CD14-positive monocyte (primary cell): ENCODE measurements at places on chromosomes 7 and 10. TPM values are rescaled to one million over a fixed set of nuclear protein-coding genes. Genes with fewer than 3 reads are reported as not detected.

- DNase-seq, result no peak
- peaks cover 98% of the 10 kb centered on the region for H3K27me3 ChIP-seq
- H3K4me1 ChIP-seq, result peaks cover 35% of the 10 kb centered on the region
- no peak overlapping the region for H3K27ac ChIP-seq
These were observed 3.1 kb upstream of the HOXA10 start for GRCh38 chr7:27176962-27177794.

DNA sequence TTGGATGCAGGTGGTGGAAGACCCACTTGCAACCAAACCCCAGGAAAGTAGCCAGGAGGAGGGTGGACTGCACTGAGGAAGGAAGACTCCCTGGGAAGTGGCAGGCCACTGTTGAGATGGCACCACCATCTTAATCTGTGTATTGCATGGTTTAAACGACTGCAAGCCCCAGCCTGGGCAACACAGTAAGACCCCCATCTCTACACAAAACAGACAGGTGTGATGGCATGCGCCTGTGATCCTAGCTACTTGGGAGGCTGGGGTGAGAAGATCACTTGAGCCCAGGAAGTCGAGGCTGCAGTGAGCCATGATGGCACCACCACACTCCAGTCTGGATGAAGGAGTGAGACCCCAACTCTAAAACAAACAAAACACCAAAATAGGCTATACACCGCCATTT is 9.7 kb upstream of the BCL7B start:
- DNase-seq, result no peak
- peaks cover 34% of the 10 kb centered on the region for H3K36me3 ChIP-seq
- H3K27me3 ChIP-seq, result no peaks in the 10 kb centered on the region
- no peak overlapping the region for H3K27ac ChIP-seq
- no peak overlapping the region for H3K4me3 ChIP-seq

Gene PRSS1
- not detected in 2 replicates for polyA plus RNA-seq

- no peak overlapping the region for H3K27ac ChIP-seq
- H3K4me1 ChIP-seq, result peaks cover 10% of the 10 kb centered on the region
- no peak overlapping the region for H3K4me3 ChIP-seq
- peak; percentile 13 for DNase-seq
- no peaks in the 10 kb centered on the region for H3K36me3 ChIP-seq
These were observed 31.9 kb downstream of the HEPACAM2 start for GRCh38 chr7:93194386-93194785.

Gene PON3
- polyA plus RNA-seq, result not detected

DNA sequence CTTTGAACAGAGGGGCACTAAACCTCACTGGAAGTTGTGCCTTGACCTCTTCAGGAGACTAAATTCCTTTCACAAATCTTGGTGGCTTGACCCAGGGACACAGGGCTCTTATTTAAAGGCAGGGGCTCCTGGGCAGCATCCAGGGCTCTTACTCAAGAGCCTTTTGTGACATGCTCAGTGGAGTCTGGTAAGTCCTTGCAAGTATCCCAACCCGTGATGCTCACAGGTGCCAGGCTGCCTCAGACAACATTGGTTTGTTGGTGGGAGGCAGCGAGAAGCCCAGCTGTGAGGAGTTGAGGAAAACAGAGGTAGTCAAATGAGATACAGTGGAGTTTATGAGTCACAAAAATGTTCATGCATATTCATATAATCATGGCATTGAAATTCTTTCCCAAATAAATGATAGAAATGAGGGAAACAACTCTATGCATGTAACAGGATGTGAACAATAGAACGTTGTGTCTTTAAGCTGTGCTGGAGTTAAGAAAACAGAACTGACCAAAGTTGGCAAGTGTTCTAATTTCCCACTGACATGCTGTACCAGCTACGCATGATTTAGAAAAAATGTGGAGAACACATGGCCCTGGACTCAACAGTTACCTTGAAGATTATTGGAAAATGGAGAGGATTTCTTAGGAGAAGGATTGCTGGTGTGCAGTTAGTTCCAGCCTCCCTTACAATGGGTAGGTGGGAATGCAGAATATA is 654.5 kb upstream of the COBL start:
- DNase-seq, result no peak
- no peaks in the 10 kb centered on the region for H3K4me1 ChIP-seq
- no peak overlapping the region for H3K4me3 ChIP-seq

GRCh38 chr10:95406651-95407280 is 116.0 kb upstream of the PDLIM1 start:
- no peaks in the 10 kb centered on the region for H3K36me3 ChIP-seq
- H3K4me3 ChIP-seq, result no peak overlapping the region
- H3K27me3 ChIP-seq, result no peaks in the 10 kb centered on the region

Gene EVX1
- polyA plus RNA-seq, result not detected

Gene AMZ1
- polyA plus RNA-seq, result 0.09 TPM

Gene PDZD7
- polyA plus RNA-seq, result not detected

Gene TAS2R5
- polyA plus RNA-seq, result not detected

GRCh38 chr7:92916770-92917224 is 80.4 kb upstream of the CDK6 start:
- H3K36me3 ChIP-seq, result no peaks in the 10 kb centered on the region
- H3K27me3 ChIP-seq, result no peaks in the 10 kb centered on the region
- no peak overlapping the region for H3K27ac ChIP-seq
- DNase-seq, result no peak
- no peak overlapping the region for H3K4me3 ChIP-seq

DNA sequence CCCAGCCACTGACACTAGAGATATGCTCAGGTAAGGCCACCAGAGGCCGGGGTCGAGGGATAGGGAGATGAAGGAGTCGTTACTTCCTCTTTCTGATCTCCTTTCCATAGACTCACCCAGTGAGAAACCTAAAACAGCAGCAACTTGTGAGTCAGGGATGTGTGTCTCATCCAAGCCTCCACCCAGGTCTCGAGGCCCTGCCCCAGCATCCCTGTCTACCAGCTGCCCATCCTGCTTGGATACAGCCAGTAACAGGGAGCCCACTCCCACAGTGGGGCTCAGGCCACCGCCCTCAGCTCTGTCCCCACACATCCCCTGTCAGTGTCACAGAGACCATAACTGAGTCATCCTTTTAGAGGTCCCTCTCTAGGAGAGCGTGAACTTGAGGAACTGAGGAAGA is 49.6 kb upstream of the CHST15 start:
- peaks cover 57% of the 10 kb centered on the region for H3K4me1 ChIP-seq
- DNase-seq, result peak; percentile 94
- no peaks in the 10 kb centered on the region for H3K27me3 ChIP-seq
- no peaks in the 10 kb centered on the region for H3K36me3 ChIP-seq
- no peak overlapping the region for H3K4me3 ChIP-seq

GRCh38 chr7:265192-265997 is 24.6 kb upstream of the FOXL3 start:
- no peaks in the 10 kb centered on the region for H3K27me3 ChIP-seq
- peaks cover 10% of the 10 kb centered on the region for H3K36me3 ChIP-seq
- no peak overlapping the region for H3K27ac ChIP-seq
- H3K4me1 ChIP-seq, result peaks cover 15% of the 10 kb centered on the region

DNA sequence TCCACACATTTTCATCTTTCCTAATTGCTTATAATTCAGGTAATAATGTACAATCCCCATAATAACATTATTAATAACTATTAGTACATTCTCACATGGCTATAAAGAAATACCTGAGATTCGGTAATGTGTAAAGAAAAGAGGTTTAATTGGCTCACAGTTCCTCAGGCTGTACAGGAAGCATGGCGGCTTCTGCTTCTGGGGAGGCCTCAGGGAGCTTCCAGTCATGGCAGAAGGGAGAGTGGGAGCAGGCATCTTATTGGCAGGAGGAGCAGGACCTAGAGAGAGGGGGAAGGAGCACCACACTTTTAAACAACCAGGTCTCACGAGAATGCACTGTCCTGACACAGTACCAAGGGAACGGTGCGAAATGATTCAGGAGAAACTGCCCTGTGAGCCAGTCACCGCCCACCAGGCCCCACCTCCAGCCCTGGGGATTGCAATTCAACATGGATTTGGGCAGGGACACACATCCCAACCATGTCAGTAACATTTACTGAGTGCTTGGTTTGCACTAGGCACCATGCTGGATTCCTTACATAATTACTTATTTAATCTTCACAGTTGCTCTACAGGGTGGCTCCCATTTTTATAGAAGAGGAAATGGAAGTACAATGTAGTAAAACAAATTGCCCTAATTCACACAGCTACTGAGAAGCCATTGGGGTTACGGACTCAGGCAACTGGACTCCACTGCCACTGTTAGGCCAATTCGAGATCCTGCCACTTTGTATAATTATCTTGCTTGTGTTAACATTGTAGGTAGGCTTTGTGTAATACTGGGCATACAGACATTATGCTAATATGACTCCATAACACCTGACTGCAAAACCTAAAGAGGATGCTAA is 8.7 kb upstream of the ESYT2 start:
- H3K4me1 ChIP-seq, result no peaks in the 10 kb centered on the region
- H3K27ac ChIP-seq, result no peak overlapping the region
- DNase-seq, result no peak

Gene ETV1
- 0.24 TPM in 1 of 2 replicates, not detected in the other for polyA plus RNA-seq

Gene TCF7L2
- polyA plus RNA-seq, result 6.1 TPM

- H3K4me3 ChIP-seq, result no peak overlapping the region
- H3K27me3 ChIP-seq, result no peaks in the 10 kb centered on the region
- H3K27ac ChIP-seq, result no peak overlapping the region
- H3K4me1 ChIP-seq, result no peaks in the 10 kb centered on the region
These were observed 68.6 kb upstream of the EFCAB10 start for GRCh38 chr7:105649727-105650381.

DNA sequence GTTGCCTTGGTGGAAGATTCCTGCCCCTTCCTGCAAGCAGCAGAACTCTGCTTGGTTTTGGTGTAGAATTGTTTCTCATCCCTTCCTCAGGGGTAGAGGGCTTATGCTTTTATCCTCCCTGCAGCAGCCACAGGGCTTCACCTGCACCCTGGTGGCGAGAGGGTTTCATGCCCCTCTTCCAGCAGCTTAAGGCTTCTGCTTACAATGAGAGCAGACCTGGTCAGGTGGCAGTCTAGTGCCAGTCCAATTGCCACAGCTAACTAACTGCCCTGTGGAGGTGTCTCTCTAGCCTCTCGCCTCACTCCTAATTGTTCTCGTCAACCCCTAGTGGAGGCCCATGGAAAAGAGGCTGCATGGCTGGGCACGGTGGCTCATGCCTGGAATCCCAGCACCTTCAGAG is 19.3 kb downstream of the ACBD7 start:
- no peak for DNase-seq
- H3K27ac ChIP-seq, result no peak overlapping the region
- H3K36me3 ChIP-seq, result no peaks in the 10 kb centered on the region
- peaks cover 2% of the 10 kb centered on the region for H3K27me3 ChIP-seq

DNA sequence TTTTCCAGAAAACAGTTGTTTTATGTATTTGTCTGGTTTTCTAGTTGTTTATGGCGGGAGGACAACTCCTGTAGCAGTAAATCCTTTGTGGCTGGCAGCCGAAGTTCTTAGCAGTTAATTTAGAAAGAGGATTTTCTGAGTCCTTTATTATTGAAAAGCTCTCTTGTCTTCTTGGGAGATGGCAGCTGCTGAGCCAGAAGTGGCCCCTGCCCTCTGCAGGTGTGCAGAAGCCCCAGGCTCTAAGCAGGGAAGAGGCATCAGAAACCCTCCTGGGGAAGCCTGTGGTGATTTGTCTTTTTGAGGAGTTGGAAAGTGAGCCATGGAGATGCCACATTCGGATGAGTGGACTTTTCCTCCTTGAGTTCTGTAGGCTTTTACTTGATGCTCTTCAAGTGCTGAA is 106.3 kb downstream of the GLRX3 start:
- no peaks in the 10 kb centered on the region for H3K4me1 ChIP-seq
- DNase-seq, result no peak
- no peaks in the 10 kb centered on the region for H3K36me3 ChIP-seq
- H3K27ac ChIP-seq, result no peak overlapping the region

DNA sequence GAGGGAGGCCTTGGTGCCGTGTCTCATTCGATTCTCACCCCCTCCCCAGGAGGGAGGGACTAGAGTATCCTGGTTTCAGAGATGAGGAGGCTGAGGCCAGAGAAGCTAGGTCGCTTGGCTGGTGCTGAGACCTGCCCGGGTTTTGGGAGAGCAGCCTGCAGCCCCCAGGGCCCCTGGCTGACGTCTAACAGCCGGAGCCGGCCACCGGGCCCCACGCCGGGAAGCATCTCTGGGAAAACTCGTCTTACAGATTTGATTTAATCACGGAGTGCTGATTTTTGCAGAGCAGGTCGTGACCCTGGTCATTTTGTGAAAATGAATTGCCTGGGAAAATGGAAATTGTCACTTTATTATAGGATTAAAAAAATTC is 97.5 kb downstream of the MICALL2 start:
- DNase-seq, result no peak
- no peak overlapping the region for H3K27ac ChIP-seq
- no peaks in the 10 kb centered on the region for H3K36me3 ChIP-seq
- H3K4me1 ChIP-seq, result no peaks in the 10 kb centered on the region
- no peak overlapping the region for H3K4me3 ChIP-seq

GRCh38 chr7:23264916-23265458 is 18.4 kb downstream of the GPNMB start:
- H3K36me3 ChIP-seq, result no peaks in the 10 kb centered on the region
- no peak for DNase-seq
- no peak overlapping the region for H3K27ac ChIP-seq
- H3K4me3 ChIP-seq, result no peak overlapping the region
- no peaks in the 10 kb centered on the region for H3K4me1 ChIP-seq
